ENCODE measurements at places on chromosomes 5 and 9.

DNA sequence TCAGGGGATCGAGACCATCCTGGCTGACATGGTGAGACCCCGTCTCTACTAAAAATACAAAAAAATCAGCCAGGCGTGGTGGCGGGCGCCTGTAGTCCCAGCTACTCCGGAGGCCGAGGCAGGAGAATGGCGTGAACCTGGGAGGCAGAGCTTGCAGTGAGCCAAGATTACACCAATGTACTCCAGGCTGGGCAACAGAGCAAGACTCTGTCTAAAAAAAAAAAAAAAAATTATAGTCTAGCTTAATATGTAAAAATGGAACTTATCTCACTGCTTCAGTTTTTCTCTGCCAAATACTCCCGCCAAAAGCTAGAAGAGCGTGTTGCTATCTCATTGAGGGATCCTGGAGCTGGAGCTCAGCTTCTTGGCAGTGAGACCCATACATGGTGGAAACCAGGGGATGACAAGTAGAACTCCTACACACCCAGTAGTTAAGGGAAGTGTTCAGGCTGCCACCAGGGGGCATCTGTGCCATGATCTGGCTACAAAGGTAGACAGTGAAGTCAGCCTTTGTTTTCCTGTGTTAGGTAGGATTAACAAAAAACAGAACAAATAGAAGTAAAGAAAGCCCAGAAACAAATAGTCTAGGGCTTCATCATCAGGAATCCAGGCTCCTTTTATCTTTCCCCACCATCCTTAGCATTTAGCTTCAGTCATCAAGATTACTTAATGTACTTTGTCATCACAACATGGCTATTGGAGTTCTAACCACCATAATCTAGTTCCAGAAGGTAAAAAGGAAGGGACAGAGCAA lies 33.6 kb upstream of the GLIPR2 start:
- peak; percentile 85 for DNase-seq

DNA sequence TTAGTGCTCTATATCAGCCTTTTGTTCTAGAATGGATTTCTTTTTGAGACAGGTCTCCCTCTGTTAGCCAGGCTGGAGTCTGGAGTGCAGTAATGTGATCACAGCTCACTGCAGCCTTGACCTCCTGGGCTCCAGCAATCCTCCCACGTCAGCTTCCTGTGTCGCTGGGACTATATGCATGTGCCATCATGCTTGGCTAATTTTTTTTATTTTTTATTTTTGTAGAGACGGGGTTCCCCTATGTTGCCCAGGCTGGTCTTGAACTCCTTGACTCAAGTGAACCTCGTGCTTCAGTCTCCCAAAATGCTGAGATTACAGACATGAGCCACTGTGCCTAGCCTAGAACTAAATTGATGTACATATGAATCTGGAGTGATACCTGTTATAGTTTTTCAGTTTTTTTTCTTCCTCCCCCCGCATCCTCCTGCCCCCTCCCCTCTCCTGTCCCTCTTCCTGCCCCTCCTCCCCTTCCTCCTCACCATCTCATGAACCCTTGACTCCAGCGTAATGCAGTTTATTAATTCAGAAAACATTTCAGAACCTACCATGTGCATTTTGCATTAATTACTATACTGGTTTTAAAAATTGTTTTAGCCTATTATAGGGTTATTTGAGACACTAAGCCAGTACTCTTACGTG lies 37.4 kb upstream of the TNFAIP8 start:
- no peak for DNase-seq

- no peak for DNase-seq
These were observed 50.5 kb upstream of the RFX3 start for GRCh38 chr9:3576328-3576727.

- no peak for DNase-seq
These were observed 7.2 kb downstream of the C9orf72 start for GRCh38 chr9:27566118-27566517.

DNA sequence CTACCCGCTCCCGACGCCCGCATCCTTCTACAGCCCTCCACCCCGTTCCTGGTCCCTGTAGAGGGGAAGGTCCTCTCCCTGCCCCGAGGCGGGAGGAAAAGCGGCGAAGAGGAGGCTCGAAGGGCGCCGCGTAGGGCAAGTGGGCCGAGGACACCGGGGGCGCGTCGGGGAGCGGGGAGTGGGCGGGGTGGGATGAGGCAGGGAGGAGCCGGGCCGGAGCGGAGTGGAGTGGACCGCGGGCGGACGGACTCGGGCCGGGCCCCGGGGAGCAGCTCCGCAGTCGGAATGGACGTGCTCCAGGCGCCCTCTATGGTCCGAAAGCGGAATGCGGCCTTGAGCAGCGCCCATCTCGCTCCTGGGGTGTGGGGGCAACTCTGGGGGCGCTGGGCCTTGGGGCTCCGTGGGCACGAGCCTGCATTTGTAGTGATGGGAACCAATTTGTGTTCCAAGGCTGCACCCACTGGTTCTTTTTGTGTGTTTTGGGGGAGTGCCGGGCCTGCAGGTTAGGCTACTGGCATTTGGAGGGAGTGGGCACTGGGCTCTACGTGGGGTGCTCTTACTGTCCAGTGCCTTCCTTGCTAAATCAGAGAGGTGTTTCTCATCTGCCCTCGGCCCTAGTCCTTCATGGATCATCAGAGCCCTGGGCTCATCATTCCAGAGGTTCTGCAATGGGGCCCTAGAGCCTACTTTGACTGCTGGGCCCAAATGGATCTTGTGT lies 7.3 kb downstream of the IRX1 start:
- DNase-seq = no peak
